ENCODE measurements at places on chromosomes 16 and 17. TPM values are rescaled to one million over a fixed set of nuclear protein-coding genes. Genes with fewer than 3 reads are reported as not detected.

Gene CFAP119
- 2.5 TPM for total RNA-seq

Gene COX6A2
- not detected for total RNA-seq

Gene IRX3
- 1.8 TPM for total RNA-seq

Gene CCDC144A
- 1.6 TPM for total RNA-seq

Gene DERL2
- 51.2 TPM for total RNA-seq

Gene CD19
- 0.95 TPM for total RNA-seq

Gene MYH3
- total RNA-seq, result 2.6 TPM

Gene EPX
- total RNA-seq, result not detected

Gene CCL17
- total RNA-seq, result not detected

Gene C16orf92
- not detected for total RNA-seq

Gene C17orf50
- total RNA-seq, result not detected

Gene CHRNE
- 0.34 TPM for total RNA-seq

Gene TLCD3A
- total RNA-seq, result 17.8 TPM

Gene RCVRN
- total RNA-seq, result not detected

Gene CMTM4
- total RNA-seq, result 13.1 TPM

Gene KRTAP9-4
- total RNA-seq, result not detected

Gene STAT5A
- 51.4 TPM for total RNA-seq

Gene IST1
- total RNA-seq, result 140 TPM

Gene MT1M
- 9.3 TPM for total RNA-seq

Gene MT1H
- not detected for total RNA-seq

Gene PTX4
- total RNA-seq, result 0.40 TPM

Gene SDR42E2
- total RNA-seq, result 0.25 TPM

Gene ACSF2
- total RNA-seq, result 53.3 TPM

Gene CCL16
- 0.11 TPM for total RNA-seq

Gene SLC39A11
- 9.5 TPM for total RNA-seq

Gene OSGIN1
- 5.4 TPM for total RNA-seq

Gene UMOD
- total RNA-seq, result not detected

Gene HOXB5
- 0.20 TPM for total RNA-seq

Gene SCRN2
- 28.9 TPM for total RNA-seq

Gene ENPP7
- total RNA-seq, result not detected

Gene PRR35
- total RNA-seq, result not detected

Gene RDM1
- total RNA-seq, result not detected

Gene GAS7
- total RNA-seq, result 45.3 TPM

Gene G6PC1
- 1.7 TPM for total RNA-seq

Gene NOL11
- total RNA-seq, result 32.2 TPM

Gene MIEF2
- 15.1 TPM for total RNA-seq

Gene WSCD1
- total RNA-seq, result 2.1 TPM

Gene PRSS22
- total RNA-seq, result 1.2 TPM

Gene TPSB2
- total RNA-seq, result 1.9 TPM

Gene TBC1D3E
- not detected for total RNA-seq

Gene CETP
- total RNA-seq, result not detected

Gene EVI2A
- total RNA-seq, result 1.5 TPM

Gene SHISA9
- total RNA-seq, result 0.47 TPM

Gene GUCY2D
- 0.42 TPM for total RNA-seq

Gene PFN1
- total RNA-seq, result 345 TPM

Gene CLDN7
- 0.53 TPM for total RNA-seq

Gene TEKT3
- total RNA-seq, result 0.72 TPM

Gene ZNF646
- 14.8 TPM for total RNA-seq

Gene EIF4A3
- total RNA-seq, result 84.9 TPM
